Epithelial cell of prostate (primary cell): ENCODE measurements at places on chromosomes 5 and 9.

DNA sequence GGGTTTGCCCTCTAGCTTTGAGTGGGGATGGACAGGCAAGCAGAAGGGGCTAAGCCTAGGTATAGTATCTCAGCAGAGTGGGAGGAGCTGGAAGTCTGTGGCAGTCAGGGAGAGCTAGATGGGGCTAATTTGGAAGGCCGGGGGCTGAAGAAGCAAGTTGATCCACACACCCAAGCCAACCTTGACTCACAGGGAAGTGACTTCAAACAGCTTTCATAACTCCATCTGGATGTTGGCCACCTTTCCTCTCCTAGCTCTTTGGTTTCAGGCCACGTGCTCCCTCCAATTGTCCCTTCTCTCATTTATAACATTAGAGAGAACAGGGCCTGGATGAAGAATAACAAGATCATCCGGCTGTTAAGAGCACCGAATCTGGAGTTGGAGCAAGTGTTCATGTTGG, 36.8 kb downstream of the EGR1 start:
- DNase-seq = no peak

- DNase-seq = no peak
Observed at GRCh38 chr5:6736524-6737042, 23.4 kb downstream of the TENT4A start.

DNA sequence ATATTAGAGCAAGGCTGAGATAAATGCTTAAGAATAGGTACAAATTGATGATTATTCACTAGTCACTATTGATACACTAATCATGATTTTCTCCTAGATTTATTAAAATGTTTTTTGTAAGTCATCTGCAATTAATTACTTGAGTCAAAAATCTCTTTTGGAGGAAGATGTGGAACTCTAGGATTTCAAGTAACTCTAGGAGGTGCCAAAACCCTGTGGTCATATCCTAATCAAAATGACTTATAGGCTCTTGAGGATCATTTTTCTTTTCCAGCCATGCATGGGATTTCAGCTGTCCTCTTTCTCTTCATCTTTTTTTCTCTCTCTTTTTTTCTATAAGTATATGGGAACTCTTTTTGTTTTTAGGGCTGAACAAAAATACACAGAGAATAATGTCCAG, 141.8 kb upstream of the CD180 start:
- no peak for DNase-seq

DNA sequence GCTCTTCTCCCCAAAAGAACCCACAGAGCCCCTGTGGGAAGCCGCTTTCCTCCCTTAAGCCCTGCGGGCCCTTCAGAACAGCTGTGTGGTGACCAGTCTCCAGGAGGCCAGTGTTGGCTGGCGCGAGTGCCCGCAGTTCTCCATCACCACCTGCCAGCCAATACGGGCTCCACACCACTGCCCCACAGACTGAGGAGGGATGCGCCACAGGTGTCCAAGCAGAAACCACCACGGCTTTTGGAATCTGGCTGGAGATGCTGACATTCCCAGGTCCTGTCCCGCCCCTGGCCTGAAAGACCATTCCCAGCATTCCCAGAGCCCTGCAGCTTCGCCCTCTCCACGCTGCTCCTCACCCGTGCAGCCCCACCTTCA, 12.8 kb downstream of the CCNI2 start:
- DNase-seq = no peak

- DNase-seq = no peak
Observed at GRCh38 chr5:133977858-133978257, 9.4 kb upstream of the C5orf15 start.

DNA sequence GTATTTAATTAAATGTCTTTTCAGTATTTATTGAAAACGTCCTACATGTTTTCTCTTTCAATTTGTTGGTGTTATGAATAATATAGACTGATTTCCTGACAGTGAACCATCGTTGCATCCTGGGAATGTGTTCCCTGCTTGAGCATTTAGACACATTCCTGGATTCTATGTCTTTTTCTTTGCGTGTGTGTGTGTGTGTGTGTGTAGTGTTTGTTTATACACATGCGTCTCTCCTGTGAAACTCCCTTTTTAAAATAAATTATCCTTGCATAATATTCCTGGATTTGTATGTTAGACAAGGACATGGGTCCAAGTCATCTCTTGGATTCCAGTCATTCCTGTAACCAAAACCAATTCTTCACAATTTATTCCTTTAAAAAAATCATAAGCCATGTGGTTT, 153.4 kb downstream of the HSPA4 start:
- no peak for DNase-seq

GRCh38 chr9:87643778-87644570, 81.9 kb upstream of the CTSL start:
- DNase-seq = no peak

GRCh38 chr9:90894986-90895687, 93.5 kb downstream of the SYK start:
- peak; percentile 20 for DNase-seq

DNA sequence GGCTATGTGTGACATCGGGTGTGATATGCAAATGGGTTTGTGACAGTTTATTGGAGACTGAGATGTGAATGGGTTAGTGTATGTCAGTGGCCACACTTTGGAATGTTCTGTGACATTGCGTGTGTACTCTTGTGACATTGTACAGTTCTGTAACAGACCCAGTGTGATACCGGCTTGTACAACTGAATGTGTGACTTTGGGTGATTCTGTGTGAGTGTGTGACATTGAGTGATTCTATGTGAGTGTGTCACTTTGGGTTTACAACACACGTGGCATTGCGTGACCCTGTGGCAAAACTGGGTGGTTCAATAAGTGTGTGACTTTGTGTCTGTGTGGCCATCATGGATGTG, 38.2 kb downstream of the CXXC5 start:
- DNase-seq = no peak

- DNase-seq = no peak
Observed at GRCh38 chr5:167071981-167072610, 1219.3 kb upstream of the WWC1 start.

- DNase-seq = no peak
Observed at GRCh38 chr5:35229076-35230037, 930 bp downstream of the PRLR start.

GRCh38 chr9:86722706-86723075, 224.6 kb downstream of the GAS1 start:
- no peak for DNase-seq

GRCh38 chr5:129746876-129747275, 1.0 kb upstream of the MINAR2 start:
- no peak for DNase-seq

- no peak for DNase-seq
Observed at GRCh38 chr5:72651779-72652178, 144.6 kb upstream of the ZNF366 start.

- DNase-seq = no peak
Observed at GRCh38 chr5:5704352-5704751, 281.9 kb downstream of the ICE1 start.

DNA sequence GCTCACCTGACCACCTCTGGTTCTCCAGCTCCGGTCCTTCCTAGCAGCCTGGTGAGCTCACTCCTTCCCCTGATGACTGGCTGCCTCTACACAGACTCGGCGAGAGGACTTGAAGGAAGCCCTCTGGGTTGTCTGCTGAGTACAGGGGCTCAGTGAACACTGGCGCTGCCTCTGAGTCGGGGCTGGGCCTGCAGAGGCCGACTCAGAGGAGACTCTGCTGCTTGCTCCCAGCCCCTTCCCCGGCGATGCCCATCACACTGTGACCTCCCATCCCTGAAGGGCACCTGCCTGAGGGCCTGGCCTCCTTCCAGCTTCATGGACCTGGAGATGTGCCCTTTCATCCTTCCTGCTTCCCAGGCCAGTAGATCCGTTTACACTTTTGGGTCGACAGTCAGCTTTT, 22.0 kb downstream of the CRB2 start:
- no peak for DNase-seq

DNA sequence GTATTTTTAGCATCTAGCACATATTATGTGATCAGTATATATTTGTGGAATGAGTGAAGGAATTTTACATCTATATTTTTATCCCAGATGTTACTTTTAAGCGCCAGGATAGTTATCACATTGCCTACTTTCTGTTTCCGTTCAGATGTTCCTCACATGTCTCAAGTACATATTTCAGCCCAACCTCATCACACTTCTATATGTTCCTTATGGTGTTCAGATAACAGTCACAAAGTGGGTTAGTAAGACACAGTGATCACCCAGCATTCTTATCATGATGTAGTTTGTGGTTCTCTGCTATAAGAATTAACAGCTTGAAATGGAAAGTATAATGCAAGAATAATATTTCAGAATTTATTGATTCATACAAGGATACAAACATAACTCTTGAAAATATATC, 170.0 kb upstream of the RASA1 start:
- DNase-seq = no peak

DNA sequence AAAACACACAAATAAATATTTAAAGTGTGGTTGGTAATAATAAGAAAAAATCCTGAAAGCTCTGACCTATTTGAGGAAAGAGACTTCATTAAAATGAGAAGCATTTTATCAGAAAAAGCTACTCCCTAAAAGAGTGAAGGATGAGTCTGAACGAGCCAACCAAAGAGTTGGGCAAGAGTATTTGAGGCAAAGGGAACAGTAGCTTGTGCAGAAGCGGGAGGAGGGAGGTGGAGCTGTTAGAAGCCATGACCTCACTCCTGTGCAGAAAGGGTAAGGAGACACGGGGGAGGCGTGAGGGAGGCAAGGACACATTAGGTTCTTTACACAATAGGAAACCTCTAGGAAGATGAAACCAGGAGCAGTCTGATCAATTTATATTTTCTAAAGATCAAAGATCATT, 29.4 kb downstream of the SH3RF2 start:
- DNase-seq = no peak

DNA sequence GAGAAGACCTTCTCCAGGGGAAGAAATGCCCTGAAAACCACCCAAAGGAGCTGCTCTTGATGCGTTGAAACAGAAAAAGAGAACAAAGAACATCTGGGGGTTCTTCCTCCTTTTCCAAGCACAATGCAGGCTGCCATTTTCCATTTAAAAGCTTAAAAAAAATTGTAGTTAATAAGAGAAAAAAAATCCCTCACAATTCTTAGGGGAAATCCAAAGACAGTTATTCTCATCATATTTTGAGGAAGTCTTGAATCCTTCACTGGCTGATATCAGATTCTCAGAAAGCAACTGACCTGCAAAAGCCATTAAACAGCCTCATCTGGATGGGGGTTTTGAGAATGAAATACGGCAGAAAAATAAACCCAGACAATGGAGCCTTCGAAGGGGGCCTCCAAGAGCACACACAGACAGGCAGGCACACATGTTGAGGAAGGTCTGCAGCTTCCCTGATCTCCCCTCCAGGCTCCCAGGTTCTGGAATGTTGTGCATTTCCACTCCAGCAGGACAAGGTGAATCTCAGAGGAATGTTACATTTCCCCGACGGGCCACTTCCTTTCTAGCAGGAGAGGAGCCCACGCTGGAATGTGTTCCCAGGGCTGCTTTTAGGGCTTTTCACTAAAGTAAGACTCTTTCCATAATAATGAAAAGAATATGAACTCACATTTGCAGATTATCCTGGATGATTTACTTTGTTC, 159.4 kb upstream of the S1PR3 start:
- DNase-seq = no peak

- no peak for DNase-seq
Observed at GRCh38 chr5:598564-598890, 13.6 kb upstream of the CEP72 start.

DNA sequence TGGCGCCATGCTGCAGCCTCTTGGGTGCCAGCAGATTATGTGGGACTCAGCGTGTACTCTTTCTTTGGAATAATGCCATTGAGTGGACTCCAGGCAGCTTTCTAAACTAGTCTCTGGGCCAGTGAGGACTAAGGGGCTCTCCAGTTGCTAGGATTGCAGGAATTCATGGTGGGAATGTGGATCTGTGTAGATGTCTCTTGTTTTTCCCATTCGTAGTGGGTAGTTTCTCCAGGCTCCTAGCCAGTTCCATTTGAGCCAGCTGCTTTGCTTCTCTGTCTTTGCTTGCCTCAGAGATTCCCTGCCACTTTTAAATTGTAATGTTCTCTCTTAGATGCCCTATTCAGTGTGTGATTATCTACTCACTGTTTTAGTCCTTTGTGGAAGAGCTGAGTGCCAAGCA, 42.6 kb downstream of the SLF1 start:
- no peak for DNase-seq

- DNase-seq = no peak
Observed at GRCh38 chr9:26329974-26330373, 562.6 kb downstream of the CAAP1 start.

GRCh38 chr5:52777186-52777585, 10.5 kb upstream of the ITGA1 start:
- no peak for DNase-seq

- DNase-seq = peak; percentile 26
Observed at GRCh38 chr5:119527351-119527750, 75.1 kb downstream of the HSD17B4 start.
